ENCODE measurements at places on chromosomes 11 and 22. TPM values are rescaled to one million over a fixed set of nuclear protein-coding genes. Genes with fewer than 3 reads are reported as not detected.

TUB gene
- total RNA-seq = 3.3 TPM

C11orf21 gene
- not detected for total RNA-seq

GLYATL2 gene
- total RNA-seq = 0.13 TPM

CLTCL1 gene
- 25.9 TPM for total RNA-seq

PIWIL4 gene
- total RNA-seq = 1.8 TPM

CCDC73 gene
- total RNA-seq = 0.07 TPM

MLC1 gene
- total RNA-seq = not detected

OR2AG1 gene
- total RNA-seq = not detected
